ENCODE measurements at places on chromosomes 11 and 22. TPM values are rescaled to one million over a fixed set of nuclear protein-coding genes. Genes with fewer than 3 reads are reported as not detected.

DNA sequence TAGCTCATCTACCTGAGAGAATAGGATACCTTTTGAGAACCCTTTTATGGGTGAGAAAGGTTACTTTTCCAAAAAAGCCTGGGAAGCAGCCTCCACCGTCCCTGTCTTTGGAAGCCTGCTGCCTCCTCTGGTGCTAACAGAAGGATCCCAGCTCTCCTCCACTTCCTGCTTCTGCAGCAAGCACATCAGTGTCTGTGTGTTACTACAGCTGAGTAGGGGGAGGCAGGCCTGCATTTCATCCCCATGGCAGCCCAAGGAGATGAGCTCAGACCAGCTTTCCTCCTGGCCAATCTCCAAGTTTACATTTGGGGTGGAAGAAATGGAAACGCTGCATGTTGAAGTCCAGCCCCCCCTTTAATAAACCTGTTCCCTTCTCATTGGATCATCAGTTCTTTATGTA, 7.4 kb upstream of the CCDC34 start:
- DNase-seq = no peak
- peaks cover 7% of the 10 kb centered on the region for H3K4me1 ChIP-seq
- H3K4me3 ChIP-seq = no peak overlapping the region
- no peak overlapping the region for H3K27ac ChIP-seq

DNA sequence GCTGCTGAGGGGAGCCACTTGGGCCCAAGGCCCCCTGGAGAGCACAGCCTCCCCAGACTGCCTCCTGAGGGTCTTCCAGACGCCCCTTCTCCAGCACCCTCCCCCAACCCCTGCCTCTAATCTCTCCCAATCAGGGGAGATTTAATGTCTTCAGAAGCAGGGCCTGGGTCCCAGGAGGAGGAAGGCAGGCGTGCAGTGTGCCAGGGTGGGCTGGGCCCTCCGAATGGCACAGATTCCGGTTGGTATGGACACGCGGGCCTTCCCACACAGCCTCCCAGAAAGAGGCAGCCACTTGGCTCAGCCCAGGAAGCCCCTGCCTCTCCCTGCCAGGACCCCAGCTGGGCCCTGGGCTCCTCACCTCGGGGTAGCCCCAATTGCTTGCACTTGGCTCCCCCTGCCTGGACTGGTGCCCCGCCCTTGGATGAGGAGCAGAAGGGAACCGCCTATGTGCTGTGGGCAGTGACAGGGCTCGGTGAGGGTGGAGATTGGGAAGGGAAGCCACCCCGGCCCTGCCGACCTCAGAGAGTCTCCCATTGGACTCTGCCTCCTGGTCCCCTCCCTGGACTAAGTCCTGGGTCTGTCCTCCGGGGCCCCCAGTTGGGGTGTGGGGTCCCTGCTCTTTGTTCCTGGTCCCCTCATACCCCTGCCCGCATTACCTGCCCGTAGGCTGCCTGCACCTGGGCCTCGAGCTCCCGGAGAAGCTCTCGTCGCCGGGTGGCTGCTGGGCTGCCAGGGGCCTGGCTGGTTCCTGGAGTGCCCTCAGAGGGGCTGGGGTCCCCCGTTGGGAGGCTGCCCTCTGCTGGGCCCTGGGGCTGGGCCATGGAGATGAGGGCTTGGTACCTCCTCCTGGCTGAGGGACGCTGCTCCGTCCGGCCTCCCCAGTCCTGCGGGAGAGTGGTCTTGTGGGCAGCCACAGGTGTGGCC, 572 bp upstream of the CABP2 start:
- no peaks in the 10 kb centered on the region for H3K36me3 ChIP-seq
- H3K4me1 ChIP-seq = no peaks in the 10 kb centered on the region
- H3K27ac ChIP-seq = no peak overlapping the region
- peaks cover 10% of the 10 kb centered on the region for H3K27me3 ChIP-seq
- no peak overlapping the region for H3K4me3 ChIP-seq

- no peaks in the 10 kb centered on the region for H3K27me3 ChIP-seq
- no peak overlapping the region for H3K27ac ChIP-seq
- peaks cover 4% of the 10 kb centered on the region for H3K36me3 ChIP-seq
- H3K4me3 ChIP-seq = no peak overlapping the region
- no peaks in the 10 kb centered on the region for H3K4me1 ChIP-seq
- DNase-seq = no peak
Observed at GRCh38 chr11:101046947-101047346, 82.7 kb downstream of the PGR start.

PGM2L1 gene
- total RNA-seq = 1.7 TPM

- peaks cover 5% of the 10 kb centered on the region for H3K36me3 ChIP-seq
- no peak overlapping the region for H3K27ac ChIP-seq
- H3K4me1 ChIP-seq = no peaks in the 10 kb centered on the region
Observed at GRCh38 chr11:112185883-112186282, 10.6 kb downstream of the BCO2 start.

GAB4 gene
- not detected for total RNA-seq

Measured in HFFc6 (cell line).